ENCODE measurements at places on chromosomes 16 and 17.

- no peak for DNase-seq
Observed at GRCh38 chr17:54455251-54455868, 445.3 kb upstream of the TOM1L1 start.

DNA sequence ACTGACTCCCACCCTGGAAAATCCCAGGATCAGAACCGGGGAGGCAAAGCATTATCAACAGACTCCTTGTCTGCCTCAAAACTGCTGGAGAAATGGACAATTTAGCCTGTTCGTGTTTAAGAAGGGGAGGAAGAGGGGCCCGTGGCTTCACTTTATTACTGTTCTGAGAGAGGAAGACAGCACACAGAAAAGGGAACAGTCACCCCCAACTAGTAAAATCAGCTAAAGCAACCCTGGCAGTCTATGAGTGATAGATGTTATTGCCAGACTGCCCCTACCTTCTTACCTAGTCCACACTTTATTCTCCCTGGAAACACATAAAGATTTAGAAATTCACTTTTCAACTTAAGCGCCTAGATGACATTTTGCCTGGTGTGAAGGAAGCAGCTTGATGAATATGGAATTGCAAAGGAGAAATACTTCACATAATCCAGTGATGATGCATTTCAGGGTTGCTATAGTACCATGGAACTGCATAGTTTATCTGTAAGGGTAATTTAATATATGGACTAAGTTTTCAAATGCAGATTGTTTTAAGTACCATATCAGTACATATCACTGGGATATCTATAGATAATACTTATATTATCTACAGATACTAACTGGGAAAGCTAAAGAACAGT lies 36.9 kb upstream of the TRAP1 start:
- DNase-seq: no peak

DNA sequence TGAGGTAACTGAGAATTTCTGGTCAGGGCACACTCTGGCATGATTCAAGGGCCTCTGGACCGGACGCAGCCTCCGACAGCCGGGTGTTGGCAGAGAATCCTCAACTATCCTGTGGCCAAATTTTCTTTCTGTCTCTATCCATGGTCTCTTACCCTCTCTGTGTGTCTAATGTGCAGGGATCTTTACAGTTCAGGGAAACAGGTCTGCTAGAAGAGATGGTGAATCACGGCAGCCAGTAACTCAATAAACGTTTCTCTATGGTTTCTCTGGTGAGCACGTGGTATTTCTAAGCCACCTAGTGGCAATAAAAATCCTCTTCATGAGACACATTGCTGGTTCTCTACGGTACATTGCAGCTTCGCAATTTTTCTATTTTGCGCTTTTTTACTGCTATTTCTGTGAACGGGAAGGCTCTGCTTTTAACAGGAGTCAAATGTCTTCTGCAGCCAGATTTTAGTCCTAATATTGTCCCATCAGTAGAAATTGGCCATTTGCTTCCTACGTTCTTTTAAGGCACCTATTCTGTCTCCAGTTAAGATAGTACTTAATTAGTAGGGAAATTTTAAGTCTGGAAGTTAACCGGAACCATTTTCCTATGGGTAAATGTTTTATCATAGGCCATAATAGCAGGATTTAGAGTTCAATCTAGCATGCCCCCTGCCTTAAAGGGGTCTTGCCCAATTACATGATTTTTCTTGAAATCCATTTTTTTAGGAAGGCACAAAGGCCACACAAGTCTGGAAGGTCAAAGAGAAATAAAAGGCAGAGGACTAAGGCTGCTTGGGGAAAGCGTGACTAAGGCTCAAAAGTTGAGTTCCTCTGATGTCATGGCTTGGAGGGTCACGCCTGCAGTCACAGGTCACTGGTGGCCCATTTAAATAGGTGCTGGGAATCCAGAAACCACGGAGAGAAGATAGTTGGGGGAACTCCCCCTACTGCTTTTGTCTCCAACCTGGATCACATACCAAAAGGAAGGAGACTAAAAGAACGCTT lies 31.5 kb downstream of the QPRT start:
- DNase-seq: peak; percentile 65

DNA sequence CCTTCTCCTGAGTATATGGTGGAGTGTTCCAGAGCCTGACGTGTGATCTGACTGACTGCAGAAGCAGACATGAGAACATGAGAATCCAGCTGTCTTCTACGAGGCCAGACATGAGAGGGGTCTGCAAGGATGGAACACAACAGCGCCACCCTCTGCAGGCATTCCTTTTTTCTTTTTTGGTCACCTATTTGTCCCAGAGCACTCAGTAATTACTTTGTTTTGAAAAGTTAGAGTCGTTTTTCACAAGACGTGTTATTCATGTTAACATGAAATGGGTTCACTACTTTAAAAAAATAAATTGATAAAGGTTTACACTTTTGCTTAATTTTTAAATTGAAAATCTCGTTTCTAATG lies 43.8 kb upstream of the ATP2A3 start:
- DNase-seq: no peak

DNA sequence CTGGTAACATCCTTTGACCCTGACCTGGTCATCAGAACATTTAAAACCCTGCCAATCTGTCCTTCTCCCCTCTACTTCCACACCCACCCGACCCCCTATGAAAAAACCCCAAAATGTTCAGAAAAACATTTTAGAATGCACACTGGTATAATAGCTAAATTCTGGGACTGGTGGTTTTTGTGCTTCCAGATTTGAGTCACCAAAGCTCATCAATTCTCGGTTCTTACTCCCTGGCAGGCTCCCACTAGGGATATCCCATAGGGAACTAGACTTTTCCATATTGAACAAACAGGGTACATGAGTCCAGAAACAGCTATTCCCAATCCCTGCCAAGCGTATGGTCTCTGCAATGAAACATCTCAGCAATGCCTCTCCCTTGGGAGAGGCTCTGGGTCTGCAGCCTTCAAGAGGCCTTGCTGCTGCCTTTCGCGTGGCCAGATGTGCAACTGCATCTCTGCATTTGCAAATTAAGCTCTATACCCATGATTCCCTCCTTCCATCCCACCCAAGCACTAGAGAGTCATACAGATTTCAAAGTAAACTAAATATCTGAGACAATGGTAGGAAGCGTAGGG lies 67.7 kb downstream of the SMG6 start:
- no peak for DNase-seq

- no peak for DNase-seq
Observed at GRCh38 chr16:72021043-72021442, 12.5 kb downstream of the DHODH start.

DNA sequence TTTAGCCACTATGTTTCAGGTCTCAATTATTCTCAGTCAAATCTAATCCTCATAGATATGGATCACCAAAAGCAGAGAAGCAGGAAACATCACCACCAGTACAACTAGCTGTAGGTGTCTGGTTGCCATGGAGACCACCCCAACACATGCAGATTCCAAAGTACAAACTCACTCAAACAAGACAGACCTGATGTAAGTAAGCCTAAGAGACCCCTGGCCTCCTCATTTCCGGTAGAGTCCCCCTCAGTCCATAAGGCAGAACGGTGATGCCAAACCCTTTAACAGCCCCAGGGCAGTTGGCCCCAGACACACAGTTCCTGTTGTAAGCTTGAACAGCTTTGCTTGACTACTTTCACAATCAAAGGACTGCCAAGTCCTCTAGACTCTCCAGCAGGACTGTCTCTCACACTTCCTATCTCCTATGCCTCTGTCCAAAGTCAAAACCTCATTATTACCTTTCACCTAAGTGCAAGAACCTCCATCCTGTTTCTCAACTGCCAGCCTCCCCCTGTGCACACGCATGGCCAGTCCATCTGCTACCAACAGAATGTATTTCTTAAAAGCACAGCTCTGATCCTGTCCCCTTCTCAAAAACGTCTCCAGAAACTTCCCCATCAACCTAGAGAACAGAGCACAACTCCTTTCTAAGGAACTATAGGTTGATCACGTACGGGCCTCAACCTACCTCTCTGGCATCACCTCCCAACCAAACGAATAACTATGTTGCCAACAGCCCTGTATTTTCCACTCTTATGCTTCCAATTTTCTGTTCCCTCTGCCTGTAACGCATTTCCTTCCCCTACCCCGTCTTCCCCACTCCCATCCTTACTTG lies 23.9 kb downstream of the SLC39A11 start:
- DNase-seq: no peak

DNA sequence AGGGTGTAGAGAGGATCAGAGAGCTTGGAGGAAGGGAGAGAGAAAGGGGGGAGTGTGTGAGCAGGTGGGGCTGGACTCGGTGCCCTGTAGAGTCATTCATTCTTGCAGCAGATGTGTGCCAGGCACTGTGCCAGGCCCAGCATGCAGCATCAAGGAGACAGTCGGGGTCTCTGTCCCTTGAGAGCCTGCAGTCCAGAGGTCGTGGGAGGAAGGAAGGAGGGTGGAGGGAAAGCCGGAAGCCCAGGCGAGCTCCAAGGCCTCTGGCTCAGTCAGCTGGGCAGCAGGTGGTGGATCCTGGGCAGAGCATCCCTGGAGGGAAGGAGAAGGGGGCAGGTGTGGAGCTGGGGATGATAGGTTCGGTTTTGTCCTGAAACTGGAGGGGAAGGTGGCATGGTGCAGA lies 27.5 kb downstream of the EPN2 start:
- no peak for DNase-seq

DNA sequence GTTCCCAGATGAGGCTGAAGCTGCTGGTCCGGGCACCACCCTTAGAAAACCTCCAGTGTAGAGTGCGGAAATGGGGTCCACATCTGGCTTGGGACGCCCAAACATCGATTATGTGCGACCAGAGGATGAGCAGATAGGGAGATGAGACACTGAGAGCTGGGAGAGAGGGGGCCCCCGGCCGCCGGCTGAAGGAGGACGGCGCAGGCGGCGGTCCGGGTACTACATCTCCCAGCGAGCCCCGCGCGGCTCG lies 182 bp upstream of the SPECC1 start:
- no peak for DNase-seq

DNA sequence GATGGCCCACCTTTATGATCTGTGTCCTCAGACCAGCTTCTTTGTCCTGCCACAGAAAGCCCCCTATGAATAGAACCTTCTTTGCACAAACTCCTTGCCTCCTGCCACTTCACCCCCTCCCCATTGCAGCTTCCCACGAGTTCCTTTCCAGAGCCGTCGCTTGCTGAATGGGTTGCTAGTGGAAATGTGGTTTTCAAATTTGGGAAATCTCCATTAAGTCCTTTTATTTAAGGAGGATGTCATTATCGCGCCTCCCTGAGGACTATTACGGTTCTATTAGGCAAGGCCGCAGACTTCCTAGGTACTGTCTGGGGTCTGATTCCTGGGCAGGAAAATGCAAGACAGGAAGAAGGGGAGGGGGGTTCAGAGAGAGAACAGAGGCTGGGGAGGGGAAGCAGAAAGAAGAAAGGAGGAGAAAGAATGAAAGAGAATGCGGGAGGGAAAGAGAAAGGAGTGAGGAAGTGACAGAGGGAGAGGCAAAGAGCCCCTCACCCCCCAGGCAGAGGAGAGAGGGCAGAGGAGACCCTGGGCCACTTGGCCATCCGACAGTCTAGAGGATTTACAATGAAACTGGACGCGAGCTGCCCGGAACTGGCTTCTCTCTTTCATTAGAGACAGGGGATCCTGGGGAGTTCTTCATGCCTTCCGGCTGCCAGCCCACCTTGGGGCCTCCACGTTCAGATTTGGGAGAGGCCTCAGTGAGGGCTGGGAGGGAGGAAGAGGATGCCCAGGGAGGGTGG lies 31.7 kb upstream of the ETV4 start:
- DNase-seq: no peak

GRCh38 chr16:25177831-25178688 lies 38.7 kb upstream of the AQP8 start:
- DNase-seq: peak; percentile 69

DNA sequence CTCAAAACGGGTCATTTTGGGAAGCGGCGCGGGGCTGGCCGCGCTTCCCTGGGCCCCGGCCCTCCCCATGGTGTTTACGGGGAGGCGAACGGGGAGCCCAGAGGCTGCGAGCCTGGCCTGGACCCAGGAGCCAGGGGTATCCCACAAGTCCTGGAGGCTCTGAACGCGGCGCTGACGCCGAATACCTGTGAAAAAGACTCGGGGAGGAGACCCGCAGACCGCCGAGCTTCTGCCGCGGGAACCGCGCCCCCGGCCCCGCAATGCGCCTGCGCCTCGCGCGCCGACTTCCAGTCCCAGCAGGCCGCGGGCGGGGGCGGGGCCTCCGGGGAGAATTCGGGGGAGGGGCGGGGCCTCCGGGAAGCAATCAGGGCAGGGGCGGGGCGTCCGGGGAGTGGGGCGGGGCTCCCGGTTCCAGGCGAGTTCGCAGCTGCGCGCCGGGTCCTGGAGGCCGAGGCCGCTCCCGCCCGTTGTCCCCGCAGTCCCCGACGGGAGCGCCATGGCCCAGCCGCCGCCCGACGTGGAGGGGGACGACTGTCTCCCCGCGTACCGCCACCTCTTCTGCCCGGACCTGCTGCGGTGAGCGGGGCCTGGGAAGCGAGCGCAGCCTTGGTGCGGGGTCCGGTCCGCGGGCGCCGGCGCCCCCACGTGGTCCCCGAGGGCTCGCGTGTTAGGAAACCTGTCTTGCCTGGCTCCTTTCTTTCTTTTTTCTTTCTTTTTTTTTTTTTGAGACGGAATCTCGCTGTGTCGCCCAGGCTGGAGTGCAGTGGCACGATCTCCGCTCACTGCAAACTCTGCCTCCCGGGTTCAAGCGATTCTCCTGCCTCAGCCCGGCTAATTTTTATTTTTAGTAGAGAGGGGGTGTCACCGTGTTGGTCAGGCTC lies at the start of gene DECR2:
Gene DECR2, plus strand, starts transcription at position 418 of the 881 bp plus-strand sequence. Its CDS starts 79 bp downstream, at position 497.
- DNase-seq: peak; percentile 99

DNA sequence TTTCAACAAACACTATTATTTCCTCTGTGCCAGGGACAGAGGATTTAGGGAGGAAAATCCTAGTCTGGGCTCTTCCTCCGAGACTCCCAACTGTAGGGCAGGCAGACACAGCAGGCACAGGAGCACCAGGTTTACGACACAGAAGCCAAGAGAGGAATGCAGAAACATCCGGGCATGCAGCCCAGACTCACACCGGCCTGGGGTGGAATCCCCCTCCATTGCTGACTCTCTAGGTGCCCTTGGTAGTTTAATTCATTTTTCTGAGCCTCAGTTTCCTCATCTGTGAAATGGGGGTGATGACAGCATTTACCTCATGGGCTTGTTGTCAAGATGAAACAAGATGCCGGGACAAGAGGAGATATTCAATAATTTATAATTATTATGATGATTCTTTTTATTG lies 14.9 kb downstream of the CA4 start:
- no peak for DNase-seq

- DNase-seq: no peak
Observed at GRCh38 chr16:68825427-68825826, 17.9 kb upstream of the TANGO6 start.

DNA sequence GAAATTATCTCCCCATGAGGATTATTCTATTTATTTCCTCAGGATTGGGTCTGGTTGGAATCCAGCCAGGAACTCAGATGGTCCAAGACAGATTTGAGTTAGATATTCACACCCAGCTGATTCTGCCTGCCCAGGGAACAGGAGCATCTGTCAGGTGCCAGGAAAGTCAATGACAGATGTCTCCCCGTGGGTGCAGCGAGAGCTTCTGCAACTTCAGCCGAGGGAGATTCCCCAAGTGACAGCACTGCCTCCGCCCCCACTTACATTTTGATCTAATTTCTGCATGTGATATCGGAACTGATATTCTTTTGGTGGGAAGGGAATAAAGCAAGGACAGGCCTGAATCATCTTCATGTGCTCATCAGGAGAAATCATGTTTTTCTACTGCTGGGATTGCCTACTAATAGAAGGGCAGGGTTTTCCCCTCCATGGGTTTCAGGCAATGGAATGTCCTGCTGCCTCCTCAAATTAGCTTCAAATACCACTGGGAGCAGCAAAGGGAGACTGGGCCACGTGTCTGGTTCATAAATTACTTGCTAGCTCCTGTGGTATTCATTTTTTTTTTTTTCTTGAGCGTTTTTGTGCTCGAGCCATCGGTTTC lies 15.7 kb upstream of the DHX8 start:
- DNase-seq: no peak

All from mucosa of descending colon (tissue), 3 donors.